Hepatocyte (in vitro differentiated cells): ENCODE measurements at places on chromosomes 16 and 17.

GRCh38 chr16:89100601-89101302, 7.1 kb downstream of the ACSF3 start:
- H3K36me3 ChIP-seq, result no peaks in the 10 kb centered on the region
- H3K27ac ChIP-seq, result no peak overlapping the region
- H3K4me1 ChIP-seq, result peaks cover 23% of the 10 kb centered on the region

DNA sequence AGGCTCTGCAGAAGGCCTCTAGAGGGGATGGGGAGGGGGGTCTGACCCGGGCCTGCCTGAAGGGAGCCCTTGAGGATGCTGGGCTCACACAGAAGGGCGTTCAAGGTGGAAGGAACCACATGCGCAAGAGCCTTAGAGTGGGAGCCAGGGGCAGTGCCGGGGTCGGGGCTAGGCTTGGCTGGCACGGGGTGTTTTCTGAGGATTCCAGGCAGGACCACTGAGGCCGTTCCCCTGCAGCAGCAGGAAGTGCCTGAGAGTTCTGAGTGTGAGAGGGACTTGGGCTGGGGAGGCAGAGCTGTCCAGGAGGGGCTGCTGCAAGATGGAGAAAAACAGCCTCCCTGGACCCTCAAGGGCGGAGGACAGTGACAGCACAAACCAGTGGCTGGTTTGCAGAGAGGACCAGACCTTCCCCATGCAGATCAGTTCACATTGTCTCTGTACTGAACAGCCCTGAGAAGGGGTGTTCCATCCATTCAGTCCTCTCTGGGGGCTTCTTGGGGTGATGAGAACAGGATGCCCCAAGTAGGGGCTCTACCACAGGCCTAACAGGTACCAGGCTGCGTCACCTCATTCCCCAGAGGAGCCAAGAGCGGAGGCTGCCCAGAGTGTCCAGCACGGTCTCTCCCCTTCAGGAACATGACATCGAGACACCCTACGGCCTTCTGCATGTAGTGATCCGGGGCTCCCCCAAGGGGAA, 3.4 kb downstream of the NDRG4 start:
- H3K27me3 ChIP-seq, result peaks cover 3% of the 10 kb centered on the region
- no peak overlapping the region for H3K4me3 ChIP-seq
- H3K4me1 ChIP-seq, result peaks cover 7% of the 10 kb centered on the region
- H3K36me3 ChIP-seq, result no peaks in the 10 kb centered on the region
- DNase-seq, result no peak

- H3K27me3 ChIP-seq, result no peaks in the 10 kb centered on the region
- DNase-seq, result no peak
- no peaks in the 10 kb centered on the region for H3K36me3 ChIP-seq
- no peak overlapping the region for H3K4me3 ChIP-seq
Observed at GRCh38 chr17:80389011-80389995, 25.7 kb upstream of the ENDOV start.

GRCh38 chr17:81556175-81556691, 4.1 kb upstream of the FAAP100 start:
- no peaks in the 10 kb centered on the region for H3K27me3 ChIP-seq
- no peaks in the 10 kb centered on the region for H3K36me3 ChIP-seq
- H3K27ac ChIP-seq, result peak overlapping the region; percentile 74

- no peaks in the 10 kb centered on the region for H3K27me3 ChIP-seq
- H3K36me3 ChIP-seq, result no peaks in the 10 kb centered on the region
- no peak for DNase-seq
- H3K27ac ChIP-seq, result no peak overlapping the region
Observed at GRCh38 chr17:13787636-13788035, 185.9 kb upstream of the HS3ST3A1 start.

- H3K4me3 ChIP-seq, result no peak within 1 kb of the TSS
- no peak within 1 kb of the TSS for H3K27ac ChIP-seq
- no peaks in the 10 kb centered on the region for H3K36me3 ChIP-seq
- no peaks in the 10 kb centered on the region for H3K4me1 ChIP-seq
Observed at GRCh38 chr17:74325743-74326379, at the start of gene KIF19. Gene KIF19, plus strand, starts transcription at chr17:74326226. Its CDS starts 124 bp downstream, at chr17:74326350.

GRCh38 chr16:67162506-67163163, 1.9 kb upstream of the HSF4 start:
- H3K4me3 ChIP-seq, result no peak overlapping the region
- DNase-seq, result no peak
- H3K36me3 ChIP-seq, result no peaks in the 10 kb centered on the region
- H3K27ac ChIP-seq, result no peak overlapping the region

DNA sequence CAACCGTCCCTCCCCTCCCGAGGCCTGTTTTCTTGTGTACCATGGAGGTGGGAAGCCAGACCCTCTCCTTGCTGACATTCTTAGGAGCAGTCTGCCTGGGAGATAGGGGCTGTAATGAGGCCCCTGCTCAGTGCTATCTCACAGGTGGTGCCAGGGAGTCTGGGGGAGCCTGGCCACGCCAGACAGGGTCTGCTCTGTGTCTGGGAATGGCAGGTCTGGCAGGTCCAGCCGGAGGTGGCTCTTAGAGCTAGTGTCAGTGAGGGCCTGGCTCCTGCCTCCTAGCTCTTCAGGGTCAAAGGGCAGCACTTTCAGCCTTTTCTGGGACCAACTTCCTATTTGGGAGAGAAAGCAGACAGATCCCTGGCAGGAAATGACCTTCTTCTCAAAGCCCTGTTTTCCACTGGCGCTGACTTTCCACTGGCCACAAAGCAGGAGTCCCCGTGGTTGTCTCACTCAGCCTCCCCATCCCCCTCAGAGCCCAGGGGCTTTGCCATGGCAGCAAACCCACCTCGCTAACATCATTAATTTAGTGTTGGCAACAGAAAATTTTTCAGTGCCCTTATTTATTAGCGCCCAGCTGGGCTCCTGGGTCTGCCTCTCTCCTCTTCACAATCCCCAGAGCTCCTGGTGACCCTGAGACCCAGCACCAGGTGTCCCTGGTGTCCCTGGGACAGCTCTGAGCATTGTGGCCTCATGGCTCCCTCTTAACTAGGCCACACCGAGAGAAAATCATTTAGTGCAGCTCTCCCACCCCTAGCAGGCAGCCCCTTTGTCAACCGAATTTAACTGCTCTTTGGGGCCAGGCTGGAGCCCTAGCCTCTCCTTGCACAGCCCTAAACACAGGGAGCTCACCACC, 24.0 kb upstream of the DOK4 start:
- H3K27me3 ChIP-seq, result no peaks in the 10 kb centered on the region
- H3K4me3 ChIP-seq, result no peak overlapping the region
- peak overlapping the region; percentile 61 for H3K27ac ChIP-seq

GRCh38 chr16:13866073-13866472, 53.9 kb upstream of the ERCC4 start:
- no peak overlapping the region for H3K4me3 ChIP-seq
- no peaks in the 10 kb centered on the region for H3K27me3 ChIP-seq
- no peak overlapping the region for H3K27ac ChIP-seq
- H3K36me3 ChIP-seq, result no peaks in the 10 kb centered on the region

DNA sequence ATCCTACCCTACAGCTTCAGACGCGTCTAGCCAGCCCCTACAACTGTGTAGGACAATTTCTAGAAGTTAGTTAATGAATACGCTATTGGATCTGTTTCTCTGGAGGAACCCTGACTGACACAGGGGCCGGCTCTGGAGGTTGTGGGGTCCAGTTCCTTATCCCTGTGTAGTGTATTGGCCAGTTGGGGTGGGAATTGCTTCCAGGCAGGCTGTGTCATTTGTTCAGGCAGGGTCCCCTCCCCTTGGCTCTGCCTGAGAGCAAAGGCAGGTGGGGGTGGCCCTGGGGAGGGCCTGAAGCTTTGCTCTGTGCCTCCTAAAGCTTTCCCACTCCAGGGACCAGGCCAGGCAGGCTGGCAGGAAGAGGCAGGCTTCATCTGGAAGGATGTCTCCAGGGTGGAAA, 11.7 kb upstream of the CETP start:
- H3K4me3 ChIP-seq, result no peak overlapping the region
- no peak for DNase-seq
- H3K4me1 ChIP-seq, result no peaks in the 10 kb centered on the region

- H3K4me1 ChIP-seq, result peaks cover 4% of the 10 kb centered on the region
- no peaks in the 10 kb centered on the region for H3K27me3 ChIP-seq
- H3K36me3 ChIP-seq, result no peaks in the 10 kb centered on the region
- no peak overlapping the region for H3K27ac ChIP-seq
Observed at GRCh38 chr16:69435977-69436820, 11.8 kb downstream of the CYB5B start.

DNA sequence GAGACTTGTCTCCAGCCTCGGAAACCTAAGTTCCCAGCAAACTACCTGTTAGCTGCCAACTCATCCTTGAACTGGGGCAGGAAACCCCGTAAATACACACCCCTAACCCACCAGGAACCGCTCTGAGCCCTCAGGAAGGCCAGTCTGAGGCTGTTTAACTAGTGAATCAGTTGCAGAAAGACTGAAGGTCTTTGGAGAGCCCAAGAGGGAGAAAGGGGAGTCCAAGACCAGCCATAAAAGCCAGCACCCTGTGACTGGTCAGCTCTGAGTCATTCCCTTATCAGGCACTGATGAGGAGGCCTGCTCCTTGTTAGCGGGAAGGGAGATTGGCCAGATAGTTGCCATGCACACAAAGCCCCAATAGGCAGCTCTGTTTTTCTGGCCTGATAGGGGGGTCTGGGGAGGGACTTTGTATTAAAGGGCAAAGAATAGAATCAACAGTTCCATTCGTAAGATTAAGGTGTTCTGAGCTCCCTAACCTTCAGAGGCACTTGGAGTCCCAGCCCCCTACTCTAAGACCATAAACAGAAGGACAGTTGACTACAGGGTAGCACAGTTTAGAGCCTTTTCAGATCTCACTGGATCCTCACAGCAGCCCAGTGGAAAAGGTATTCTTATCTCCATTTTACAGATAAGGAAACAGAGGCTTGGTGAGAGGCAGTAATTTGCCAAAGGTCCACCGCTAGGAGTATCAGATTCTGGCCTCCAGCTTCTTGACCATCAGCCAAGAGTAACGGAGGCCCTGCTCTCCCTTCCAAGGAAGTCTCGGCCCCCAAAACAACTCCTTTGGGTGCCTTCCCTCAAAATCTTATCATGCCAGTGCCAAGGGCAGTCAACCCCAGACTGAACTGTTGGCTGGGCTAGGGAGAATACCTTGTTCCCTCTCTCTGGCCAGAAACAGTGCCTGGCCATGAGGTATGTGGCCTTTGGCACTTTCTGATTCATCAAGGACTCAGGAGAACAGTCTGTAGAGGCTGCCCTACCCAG, 2.2 kb upstream of the KRT19 start:
- H3K27ac ChIP-seq, result peak overlapping the region; percentile 92
- peaks cover 27% of the 10 kb centered on the region for H3K4me1 ChIP-seq
- no peak overlapping the region for H3K4me3 ChIP-seq
- no peaks in the 10 kb centered on the region for H3K36me3 ChIP-seq

GRCh38 chr17:27952366-27952765, 59.2 kb upstream of the LYRM9 start:
- no peak overlapping the region for H3K27ac ChIP-seq
- H3K36me3 ChIP-seq, result no peaks in the 10 kb centered on the region
- H3K4me1 ChIP-seq, result peaks cover 5% of the 10 kb centered on the region

DNA sequence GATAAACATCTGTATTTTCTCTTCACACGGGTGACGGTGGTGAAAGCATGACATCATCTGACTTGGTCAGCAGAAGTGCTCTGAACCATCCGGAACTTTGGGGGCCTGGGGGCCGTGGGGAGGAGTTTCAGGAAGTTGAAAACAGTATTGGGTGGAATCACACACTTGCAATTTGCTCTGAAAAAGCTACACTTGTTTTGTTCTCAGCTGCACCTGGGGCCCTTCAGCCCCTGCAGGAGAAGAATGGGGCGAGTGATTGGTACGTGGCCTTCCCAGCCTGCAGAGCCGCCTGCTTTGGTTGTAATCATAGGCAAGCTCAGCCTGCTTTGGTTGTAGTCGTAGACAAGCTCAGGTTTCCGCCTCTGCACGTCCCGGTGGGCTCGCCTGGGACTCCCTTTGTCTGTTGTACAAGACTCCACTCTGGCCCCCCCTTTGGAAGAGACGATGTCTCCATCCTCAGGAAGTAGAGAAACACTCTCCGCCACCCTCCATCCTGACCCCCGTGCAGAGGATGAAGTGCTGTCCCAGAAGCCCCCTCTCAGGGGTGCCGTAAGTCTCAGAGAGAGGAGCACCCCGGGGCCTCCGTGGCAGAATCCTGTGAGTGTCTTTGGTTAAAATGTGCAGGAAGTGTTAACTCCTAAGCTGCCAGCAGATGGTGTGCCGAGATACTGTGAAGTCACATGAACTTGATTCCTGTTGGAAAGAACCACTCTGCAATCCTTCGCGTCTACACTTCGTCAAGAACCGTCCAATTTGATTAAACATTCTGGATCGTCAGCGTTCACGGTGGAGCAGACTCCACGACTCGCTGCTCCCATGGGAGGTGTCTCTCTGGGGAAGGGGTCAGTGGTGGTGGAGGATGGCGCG, 5.4 kb downstream of the BANP start:
- no peaks in the 10 kb centered on the region for H3K27me3 ChIP-seq
- H3K4me3 ChIP-seq, result no peak overlapping the region
- H3K27ac ChIP-seq, result peak overlapping the region; percentile 86
- H3K36me3 ChIP-seq, result no peaks in the 10 kb centered on the region
- DNase-seq, result peak; percentile 67
- H3K4me1 ChIP-seq, result peaks cover 28% of the 10 kb centered on the region

- H3K27me3 ChIP-seq, result peaks cover 31% of the 10 kb centered on the region
- H3K36me3 ChIP-seq, result no peaks in the 10 kb centered on the region
- no peaks in the 10 kb centered on the region for H3K4me1 ChIP-seq
- DNase-seq, result no peak
Observed at GRCh38 chr16:49465661-49466528, 92.3 kb downstream of the C16orf78 start.

- no peak overlapping the region for H3K4me3 ChIP-seq
- peak overlapping the region; percentile 26 for H3K27ac ChIP-seq
- peaks cover 15% of the 10 kb centered on the region for H3K4me1 ChIP-seq
- DNase-seq, result peak; percentile 46
- H3K27me3 ChIP-seq, result no peaks in the 10 kb centered on the region
Observed at GRCh38 chr16:8874388-8874787, 5.6 kb upstream of the CARHSP1 start.

GRCh38 chr16:16021020-16021419, 71.6 kb downstream of the ABCC1 start:
- peaks cover 15% of the 10 kb centered on the region for H3K4me1 ChIP-seq
- H3K36me3 ChIP-seq, result no peaks in the 10 kb centered on the region
- DNase-seq, result no peak
- H3K27ac ChIP-seq, result no peak overlapping the region
- no peaks in the 10 kb centered on the region for H3K27me3 ChIP-seq

DNA sequence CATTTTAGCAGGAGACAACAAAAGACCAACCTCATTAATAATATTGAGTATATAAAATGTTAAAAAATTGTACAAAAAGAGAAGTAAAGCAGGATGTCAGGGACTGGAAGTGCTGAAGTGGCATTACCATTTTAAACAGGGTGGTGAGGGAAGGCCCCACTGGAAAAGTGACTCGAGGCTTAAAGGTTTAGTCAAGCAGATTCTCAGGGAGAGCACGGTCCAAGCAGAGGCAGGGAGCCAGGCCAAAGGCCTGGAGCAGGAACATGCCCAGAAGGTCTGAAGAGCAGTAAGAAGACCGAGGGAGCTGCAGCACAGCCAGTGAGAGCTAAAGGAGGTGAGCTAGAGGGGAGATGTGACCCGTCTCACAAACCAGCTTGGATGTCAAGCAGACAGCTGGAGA, 7.6 kb downstream of the XPO6 start:
- no peaks in the 10 kb centered on the region for H3K4me1 ChIP-seq
- H3K27ac ChIP-seq, result no peak overlapping the region
- H3K36me3 ChIP-seq, result no peaks in the 10 kb centered on the region
